Tongue (tissue), 3 donors: ENCODE measurements at places on chromosomes 7 and 10.

- peak; percentile 93 for DNase-seq
Measured at GRCh38 chr10:97072851-97073665, 112.7 kb downstream of the SLIT1 start.

- peak; percentile 70 for DNase-seq
Measured at GRCh38 chr10:122142641-122143237, 128.4 kb upstream of the BTBD16 start.

- no peak for DNase-seq
Measured at GRCh38 chr7:80804589-80804988, 114.3 kb downstream of the SEMA3C start.

GRCh38 chr7:119842337-119842736 lies 430.6 kb upstream of the KCND2 start:
- DNase-seq = no peak

GRCh38 chr7:40429826-40430225 lies 295.0 kb downstream of the SUGCT start:
- DNase-seq = no peak

DNA sequence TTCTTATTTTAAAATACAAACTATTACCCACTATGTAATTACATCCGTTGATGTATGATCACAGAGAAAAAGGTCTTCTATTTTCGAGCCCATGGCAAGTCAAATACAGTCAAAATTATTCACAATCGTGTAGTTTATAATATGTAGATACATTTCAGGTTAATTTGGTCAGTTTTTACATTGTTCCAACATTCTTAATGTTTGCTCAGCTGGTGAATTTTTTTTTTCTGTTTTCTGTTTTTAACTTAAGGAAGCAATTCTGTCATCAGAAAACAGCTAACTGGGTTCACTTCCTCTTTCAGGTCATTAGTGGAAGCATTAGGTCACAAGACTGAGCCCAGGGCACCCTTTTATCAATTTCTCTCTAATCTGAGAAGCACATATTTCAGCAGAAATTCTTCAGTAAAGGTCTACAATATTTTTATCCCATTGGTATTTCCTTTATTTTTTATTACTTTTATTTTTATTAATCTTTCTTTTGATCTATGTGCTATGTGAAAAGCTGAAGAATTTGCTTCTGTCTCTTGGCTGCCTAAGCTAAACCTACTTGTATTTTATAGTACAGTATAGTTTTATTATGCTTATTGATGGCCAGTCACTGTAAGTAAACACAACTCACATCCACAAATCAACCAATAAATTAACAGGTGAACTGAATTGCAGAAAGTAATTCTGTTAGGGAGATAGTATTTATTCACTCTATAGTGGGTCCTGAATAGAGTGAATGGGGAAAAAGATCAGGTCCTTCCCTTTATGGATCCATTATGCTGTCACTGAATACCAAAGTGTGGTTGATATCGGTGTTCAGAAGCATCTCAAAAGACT lies 84.6 kb downstream of the ICA1 start:
- no peak for DNase-seq

DNA sequence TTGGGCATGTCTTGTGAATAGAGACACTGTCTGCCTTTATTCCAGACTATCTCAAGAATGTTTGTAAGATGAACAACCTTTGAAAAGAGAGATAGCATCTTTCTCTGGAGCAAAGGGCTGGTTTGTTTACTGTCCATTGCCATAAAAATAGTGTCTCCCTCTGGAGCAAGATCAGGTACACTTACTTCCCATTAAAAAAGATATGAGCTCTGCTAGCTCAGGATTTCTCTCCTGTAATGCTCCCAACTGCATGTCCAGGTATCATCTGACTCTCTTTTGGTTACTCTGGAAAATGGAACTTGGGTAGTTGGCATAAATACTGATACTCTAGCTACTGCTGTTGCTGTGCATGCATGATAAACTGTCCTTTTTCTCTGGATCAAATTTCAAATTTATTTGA lies 381.1 kb downstream of the TFEC start:
- no peak for DNase-seq

DNA sequence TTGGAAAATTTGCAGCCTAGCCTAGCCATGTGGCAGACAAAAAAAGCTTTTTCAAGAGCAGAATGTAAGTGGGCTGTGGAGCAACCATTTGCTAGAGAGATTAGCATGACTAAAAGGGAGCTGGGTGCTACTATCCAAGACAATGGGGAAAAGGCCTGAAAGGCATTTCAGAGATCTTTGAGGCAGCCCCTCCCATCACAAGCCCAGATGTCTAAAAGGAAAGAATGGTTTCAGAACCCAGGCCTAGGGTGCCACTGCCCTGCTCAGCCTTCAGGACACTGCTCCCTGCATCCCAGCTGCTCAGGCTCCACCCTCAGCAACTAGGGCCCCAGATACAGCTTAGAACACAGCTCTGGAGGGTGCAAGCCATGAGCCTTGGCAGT lies 24.7 kb downstream of the PNLIPRP3 start:
- DNase-seq = no peak

DNA sequence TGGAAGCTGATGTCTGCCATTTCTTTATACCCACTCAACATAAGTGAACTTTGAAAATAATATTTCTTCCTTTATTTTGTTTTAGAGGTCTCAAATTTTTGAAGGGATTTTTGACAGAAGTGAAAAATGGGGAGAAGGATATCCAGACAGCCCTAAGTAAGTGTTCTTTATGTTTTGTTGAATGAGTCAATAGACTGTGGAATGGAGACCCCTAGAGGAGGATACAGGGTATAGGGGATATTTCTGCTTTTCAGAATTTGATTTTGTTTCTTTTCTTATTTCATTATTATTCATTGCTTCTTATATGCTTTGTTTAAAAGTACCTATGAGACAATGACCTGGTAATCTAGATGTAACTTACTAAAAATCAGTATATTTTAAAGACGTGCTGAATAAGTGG lies 34.4 kb downstream of the PLEKHA8 start:
- DNase-seq = peak; percentile 74

GRCh38 chr10:103763374-103764202 lies 91.8 kb downstream of the SH3PXD2A start:
- no peak for DNase-seq

GRCh38 chr10:14975672-14976273 lies 16.6 kb downstream of the MEIG1 start:
- no peak for DNase-seq

- DNase-seq = no peak
Measured at GRCh38 chr10:129385600-129385999, 81.4 kb upstream of the MGMT start.

DNA sequence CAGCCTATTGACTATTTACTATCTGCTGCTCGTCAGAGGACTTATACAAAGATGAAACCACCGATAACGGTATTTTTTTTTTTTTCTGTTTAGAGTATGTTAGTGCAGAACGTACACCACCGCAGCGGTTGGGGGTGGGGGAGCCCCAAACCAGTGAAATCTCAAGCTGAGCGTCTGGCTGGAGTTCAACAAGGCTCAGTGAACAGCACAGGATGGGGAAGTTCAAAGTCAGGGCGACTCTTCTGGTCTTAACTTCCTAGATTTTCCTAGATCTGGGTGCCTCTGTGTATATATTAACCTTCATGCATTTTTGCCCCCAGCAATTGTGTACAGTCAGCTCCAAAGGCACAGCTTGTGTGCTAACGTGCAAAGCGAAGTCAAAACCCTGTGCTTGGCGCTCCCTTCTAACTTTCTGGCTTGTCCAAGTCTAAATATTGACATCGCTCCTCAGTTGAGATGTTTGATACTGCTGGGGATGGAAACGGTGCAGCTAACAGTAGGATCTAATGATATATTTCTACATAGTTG lies 1.1 kb downstream of the RHOBTB1 start:
- DNase-seq = peak; percentile 70

GRCh38 chr7:127066974-127067373 lies 185.8 kb downstream of the GRM8 start:
- no peak for DNase-seq

DNA sequence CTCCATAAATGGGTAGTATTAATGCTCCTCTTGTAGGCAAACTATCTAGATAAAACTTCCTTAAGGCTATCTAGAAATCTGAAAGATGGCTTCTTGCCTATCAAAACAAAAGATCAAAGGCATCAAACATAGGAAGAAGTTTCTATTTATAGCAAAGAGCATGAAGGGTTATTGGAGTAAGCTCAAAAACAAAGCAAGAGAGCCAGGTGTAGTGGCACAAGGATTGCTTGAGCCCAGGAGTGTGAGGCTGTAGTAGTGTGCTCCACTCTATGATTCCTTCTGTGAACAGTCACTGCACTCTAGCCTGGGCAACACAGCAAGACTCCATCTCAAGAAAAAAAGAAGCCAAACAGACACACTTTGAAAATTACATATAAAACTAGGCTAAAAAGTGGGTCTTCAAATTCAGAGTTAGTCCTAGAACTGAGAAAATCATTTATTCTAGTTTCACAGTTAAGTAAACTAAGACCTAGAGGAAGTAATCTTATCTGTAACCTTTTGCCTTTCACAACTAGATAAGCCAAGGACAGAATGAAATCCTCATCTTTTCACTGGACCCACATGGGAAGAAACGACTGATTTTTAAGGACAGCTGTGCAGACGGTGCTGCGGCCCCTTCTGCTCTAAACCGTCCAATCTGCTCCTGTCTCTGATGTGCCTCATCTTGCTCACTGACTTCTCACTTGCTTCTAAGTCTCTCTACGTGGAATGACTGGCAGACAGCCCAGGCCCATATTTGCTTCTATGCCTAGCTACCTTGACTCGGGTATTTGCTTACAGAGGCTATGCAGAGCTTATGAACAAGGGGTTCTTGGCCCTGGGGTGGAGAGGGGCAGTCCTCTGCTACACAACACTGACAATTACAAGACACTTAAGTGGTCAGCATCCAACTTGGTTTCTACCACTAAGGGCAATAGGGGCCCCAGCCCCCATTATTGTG lies 50.0 kb downstream of the ESYT2 start:
- DNase-seq = peak; percentile 22

- no peak for DNase-seq
Measured at GRCh38 chr7:113828581-113828980, 90.2 kb downstream of the PPP1R3A start.

GRCh38 chr7:107262857-107263256 lies 94.1 kb downstream of the HBP1 start:
- DNase-seq = peak; percentile 12

- no peak for DNase-seq
Measured at GRCh38 chr7:44177570-44178131, 11.6 kb downstream of the GCK start.

DNA sequence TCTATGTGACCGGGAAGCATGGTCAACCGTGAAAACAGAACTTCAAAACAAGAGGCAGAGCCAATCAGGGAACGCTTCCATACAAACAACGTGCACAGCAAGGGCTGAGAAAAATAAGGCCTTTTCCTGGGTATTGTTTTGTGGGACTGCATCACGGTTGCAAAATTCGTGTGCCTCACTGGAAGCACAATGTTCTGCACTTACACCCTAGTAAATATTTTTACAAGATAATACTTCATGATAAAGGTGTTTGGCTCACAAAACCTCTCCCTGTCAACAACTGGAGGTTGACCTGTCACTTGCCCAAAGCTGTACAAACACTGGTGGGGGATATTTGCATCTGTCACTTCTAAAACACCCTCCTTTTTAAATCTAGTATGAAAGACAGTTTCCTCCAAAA lies 37.0 kb downstream of the KLF6 start:
- DNase-seq = no peak

GRCh38 chr7:7329326-7329725 lies 147.0 kb downstream of the C1GALT1 start:
- peak; percentile 64 for DNase-seq

DNA sequence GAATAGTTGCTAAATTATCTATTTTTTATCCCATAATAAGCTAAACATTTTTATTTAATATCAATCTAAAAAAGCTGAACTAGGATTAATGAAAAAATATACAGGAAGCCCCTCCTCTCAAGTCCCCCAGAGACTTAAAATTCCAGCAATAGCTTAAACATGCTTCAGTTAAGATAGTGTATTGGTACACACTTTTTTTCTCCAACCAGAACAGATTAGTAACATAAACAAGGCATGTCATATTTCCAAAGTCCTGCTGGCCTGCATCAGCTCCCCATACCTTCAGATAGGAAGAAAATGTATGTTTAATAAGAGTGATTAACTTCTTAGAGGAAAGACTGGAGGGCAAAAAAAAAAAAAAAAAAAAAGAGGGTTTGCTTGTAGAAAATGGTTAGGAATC lies 7.1 kb downstream of the TBX20 start:
- no peak for DNase-seq

- peak; percentile 41 for DNase-seq
Measured at GRCh38 chr7:43764039-43764761, 5.7 kb downstream of the BLVRA start.

GRCh38 chr7:66549466-66549865 lies 79.2 kb upstream of the KCTD7 start:
- DNase-seq = no peak

DNA sequence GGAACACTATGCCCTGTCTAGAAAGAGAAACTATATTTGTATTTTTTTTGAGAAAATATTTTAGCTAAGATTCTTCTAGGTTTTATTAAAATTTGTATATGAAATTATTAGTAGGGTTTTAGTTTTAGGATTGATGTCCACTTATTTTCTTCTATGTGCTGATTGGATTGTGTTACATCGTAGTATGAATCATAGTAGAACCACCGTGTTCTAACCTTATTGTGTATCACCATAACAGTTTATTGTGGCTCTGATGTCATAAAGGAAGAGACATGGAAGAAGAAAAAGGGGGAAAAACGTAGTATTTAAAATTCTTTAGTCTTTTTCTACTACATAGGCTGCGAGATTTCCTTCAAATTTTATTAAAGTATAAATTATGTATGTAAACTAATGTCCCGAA lies 1.9 kb downstream of the AGBL3 start:
- no peak for DNase-seq

DNA sequence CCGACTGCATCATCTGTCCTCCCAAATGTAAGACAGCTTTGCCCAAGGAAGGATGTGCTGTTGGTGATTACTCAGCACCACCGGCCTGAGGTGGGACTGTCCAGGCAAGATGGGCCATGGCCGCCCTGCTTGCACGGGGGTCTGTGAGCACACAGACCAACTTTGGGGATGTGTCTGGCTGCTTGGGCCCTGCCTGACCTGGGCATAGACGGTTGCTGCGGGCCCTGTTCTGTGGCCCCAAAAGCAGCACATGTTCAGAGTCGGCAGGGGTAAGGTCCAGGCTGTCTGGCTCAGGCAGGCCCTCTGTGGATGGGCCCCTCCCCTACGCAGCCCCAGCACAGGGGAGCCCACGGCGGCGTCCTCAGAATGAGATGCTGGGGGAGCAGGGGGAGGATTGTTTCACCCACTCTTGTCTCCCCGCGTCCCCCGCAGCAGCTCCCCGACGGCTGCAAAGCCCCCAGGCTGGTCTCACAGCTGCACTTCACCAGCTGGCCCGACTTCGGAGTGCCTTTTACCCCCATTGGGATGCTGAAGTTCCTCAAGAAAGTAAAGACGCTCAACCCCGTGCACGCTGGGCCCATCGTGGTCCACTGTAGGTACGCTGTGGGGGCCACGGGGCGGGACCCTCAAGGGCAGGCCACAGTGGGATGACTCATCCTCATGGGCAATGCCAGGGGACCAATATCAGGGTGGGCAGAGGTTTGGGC lies 58.4 kb downstream of the MKI67 start:
- DNase-seq = no peak

DNA sequence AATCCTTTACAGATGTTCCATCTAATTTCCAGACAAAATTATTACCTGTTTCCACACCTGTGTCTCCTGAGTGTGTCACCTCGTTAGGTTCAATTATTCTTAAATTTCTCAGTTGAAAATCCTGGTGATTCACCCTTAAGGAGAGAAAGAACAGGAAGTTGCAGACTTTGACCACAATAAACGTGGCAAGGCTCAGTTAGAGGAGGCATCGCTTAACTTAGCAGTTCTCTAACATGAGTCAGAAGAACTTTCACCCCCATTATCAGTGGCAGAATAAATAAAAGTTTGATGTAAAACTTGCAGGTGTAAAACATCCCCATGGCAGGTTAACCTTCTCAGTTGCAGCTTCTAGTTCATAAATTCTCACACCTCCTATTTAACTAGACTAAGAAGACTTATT lies 8.3 kb downstream of the XPNPEP1 start:
- no peak for DNase-seq
